AML-193 (cell line): ENCODE measurements at places on chromosomes 1 and 21.

- no peak for DNase-seq
Measured at GRCh38 chr1:110212169-110213142, 2.3 kb downstream of the KCNC4 start.

- DNase-seq = no peak
Measured at GRCh38 chr21:43895196-43895595, 30.2 kb downstream of the AGPAT3 start.

GRCh38 chr1:150985179-150985825 lies 3.2 kb downstream of the ANXA9 start:
- DNase-seq = no peak

DNA sequence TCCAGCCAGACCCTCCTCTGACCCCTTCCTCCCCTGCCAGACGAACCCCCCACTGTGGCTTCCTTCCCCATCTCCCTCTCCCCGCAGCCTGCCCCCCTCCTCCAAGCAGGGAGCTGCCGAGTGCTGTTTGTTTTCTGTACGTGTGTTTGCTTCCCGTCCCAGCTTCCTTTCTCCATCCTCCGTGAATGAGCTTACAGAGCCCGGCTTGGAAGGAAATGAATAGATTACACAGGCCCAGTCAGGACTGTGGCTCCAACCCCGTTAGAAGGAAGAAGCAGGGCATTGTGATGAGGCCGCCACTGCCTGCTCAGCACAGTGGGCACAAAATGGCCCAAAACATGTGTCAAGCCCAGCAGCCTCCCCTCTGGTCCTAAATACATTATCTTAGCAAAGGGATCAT lies 123.2 kb downstream of the IGSF21 start:
- no peak for DNase-seq

GRCh38 chr1:183569141-183569540 lies 21.1 kb downstream of the NCF2 start:
- DNase-seq = no peak

DNA sequence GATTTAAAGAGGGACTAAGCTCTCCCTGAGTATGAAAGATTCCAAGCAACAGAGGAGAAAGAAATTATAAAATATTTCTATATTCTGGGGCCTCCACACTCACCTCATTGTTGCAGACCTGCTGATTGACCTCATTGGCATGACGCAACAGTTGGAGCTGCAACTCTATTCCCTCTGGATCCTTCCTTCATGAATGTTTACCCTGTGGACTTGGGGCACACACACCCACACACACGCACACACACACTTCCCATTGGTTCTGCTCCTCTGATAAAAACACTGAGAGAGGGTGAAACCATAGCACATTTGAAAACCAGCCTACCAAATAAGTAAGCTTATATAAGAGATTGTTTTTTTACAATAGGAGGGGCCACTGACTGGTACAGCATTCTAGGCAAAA lies 159.1 kb downstream of the BRINP2 start:
- DNase-seq = no peak

- peak; percentile 30 for DNase-seq
Measured at GRCh38 chr1:155648207-155649147, 38.5 kb downstream of the MSTO1 start.

GRCh38 chr1:234592240-234592639 lies 17.7 kb downstream of the IRF2BP2 start:
- no peak for DNase-seq
